Activated naive CD8-positive, alpha-beta T cell treated with anti-CD3 and anti-CD28 coated beads for 36 hours (primary cell): ENCODE measurements at places on chromosomes 12 and 14.

DNA sequence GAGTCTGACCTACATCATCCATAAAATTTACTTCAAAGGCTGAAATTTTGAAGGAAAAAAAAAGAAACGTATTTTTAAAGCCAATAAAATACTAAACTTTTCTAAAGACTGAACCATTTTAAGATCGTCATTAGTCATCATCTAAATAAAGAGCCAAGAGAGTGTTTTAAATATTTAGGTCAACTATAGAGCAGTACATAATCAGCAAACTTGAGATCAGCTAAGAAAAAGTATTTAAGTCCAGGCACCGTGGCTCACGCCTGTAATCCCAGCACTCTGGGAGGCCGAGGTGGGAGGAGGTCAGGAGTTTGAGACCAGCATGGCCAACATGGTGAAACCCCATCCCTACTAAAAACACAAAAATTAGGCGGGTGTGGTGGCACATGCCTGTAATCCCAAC is 35.5 kb downstream of the HECTD1 start:
- DNase-seq, result no peak

GRCh38 chr14:94938016-94938415 is 168.1 kb upstream of the GSC start:
- DNase-seq, result no peak

- DNase-seq, result no peak
Observed at GRCh38 chr14:73753124-73753886, 39.1 kb upstream of the PNMA1 start.

DNA sequence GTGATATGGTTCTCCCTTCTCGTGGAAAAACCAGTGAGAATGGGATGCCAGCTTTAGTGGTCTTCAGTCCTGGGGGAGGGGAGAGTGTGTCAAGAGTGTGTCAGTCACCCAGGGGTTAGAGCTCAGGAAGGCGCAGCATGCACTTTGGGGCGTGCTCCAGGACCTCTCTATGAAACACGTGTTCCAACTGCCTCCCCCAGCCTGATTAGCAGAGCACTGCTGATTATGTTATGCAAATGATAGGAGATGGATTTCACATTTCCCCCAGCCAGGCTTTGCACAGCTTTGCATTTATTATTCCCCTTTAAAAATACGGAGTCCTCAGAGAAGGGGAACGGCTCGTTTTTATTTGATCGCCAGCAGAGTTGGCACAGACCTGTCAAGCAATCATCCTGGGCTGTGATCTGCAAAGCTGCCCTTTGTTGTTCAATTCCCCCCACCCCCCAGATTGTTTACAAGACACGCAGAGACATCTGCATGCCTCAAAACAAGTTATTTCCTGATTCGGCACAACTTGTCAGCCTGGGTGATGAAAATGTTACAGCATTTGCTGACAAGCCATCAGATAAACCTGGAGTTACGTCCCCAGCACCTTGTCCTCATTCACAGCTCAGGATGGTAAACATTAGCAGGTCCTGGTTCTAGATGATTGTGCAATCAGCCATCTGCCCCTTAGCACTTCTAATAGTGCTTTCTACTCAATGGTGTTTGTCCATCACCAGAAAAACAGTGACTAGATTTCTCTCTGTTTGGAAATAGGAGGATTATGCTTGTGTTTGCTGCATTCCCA is 196.5 kb downstream of the NOVA1 start:
- no peak for DNase-seq

GRCh38 chr12:25126746-25127145 is 68.2 kb downstream of the DNAI7 start:
- no peak for DNase-seq

GRCh38 chr12:41521872-41522379 is 333.8 kb downstream of the PDZRN4 start:
- no peak for DNase-seq

- no peak for DNase-seq
Observed at GRCh38 chr12:76275511-76276093, 72.6 kb downstream of the BBS10 start.

DNA sequence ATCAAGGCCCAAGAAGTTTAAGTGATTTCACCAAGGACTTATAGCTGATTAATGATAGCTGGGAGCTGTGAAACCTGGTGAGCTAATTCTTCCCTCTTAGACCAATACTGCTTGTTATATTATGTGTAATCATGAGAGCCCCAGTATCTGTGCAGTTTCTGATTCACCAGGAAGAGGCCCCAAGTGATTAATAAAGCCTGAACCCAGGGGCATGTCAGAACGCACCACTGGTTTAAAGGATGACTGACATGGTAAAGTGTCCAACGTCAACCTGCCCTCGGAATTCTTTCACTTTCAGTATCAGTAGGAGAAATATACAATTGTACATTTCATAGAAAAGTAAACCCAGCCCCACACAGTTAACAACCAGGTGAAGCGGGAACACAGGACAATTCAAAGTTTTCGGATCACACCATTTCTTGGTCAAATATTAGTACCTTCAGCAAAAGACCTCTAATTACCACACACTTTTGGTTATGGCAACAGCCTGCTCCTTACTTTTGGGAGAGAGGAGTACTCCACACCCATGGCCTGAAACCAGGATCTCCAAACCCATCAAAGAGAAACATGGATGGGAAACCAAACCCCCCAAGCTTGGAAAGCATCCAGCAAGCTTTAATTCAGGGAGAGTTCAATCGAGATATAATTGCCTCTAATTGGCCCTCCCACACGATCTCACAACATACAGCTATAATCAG is 28.5 kb downstream of the TMCC3 start:
- peak; percentile 56 for DNase-seq

DNA sequence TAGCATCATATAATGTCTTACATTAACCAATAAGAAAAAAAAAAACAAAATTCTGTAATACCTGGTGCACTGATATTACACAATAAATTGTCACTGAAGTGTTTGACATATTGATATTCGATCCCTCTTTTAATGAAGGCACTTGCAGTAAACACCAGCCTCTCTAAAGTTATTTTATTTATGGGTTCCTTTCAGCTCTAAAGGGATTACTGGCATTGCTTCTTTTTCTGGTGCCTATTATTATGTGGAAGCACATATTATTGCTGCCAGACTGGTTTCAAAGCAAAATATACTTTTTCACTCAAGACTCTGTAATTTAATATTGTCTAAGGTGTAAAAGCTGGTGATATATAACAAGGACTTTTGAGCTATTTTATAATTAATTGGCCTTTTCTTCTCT is 1090.5 kb downstream of the TRHDE start:
- no peak for DNase-seq

DNA sequence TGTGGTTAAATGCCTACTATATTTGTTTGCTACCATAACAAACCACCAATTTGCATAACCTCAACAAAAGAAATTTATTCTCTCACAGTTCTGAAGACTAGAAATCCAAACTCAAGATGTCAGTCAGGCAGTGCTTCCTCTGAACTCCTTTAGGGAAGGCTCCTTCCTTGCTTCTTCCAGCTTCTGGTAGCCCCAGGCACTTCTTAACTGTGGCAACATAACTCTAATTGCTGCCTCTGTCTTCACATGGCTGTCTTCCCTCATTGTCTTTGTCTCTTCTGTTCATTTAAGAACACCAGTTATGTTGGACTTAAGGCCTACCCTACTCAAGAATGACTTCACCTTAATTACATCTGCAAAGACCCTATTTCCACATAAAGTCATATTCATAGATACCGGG is 206.9 kb downstream of the SYT1 start:
- DNase-seq, result no peak

GRCh38 chr14:56413721-56414120 is 165.9 kb upstream of the TMEM260 start:
- no peak for DNase-seq
